ENCODE measurements at places on chromosomes 4 and X.

- DNase-seq: no peak
Observed at GRCh38 chr4:27085396-27085795, 224.8 kb downstream of the STIM2 start.

- no peak for DNase-seq
Observed at GRCh38 chrX:39491548-39492297, 606.0 kb downstream of the BCOR start.

- no peak for DNase-seq
Observed at GRCh38 chr4:125486351-125486750, 171.6 kb downstream of the FAT4 start.

DNA sequence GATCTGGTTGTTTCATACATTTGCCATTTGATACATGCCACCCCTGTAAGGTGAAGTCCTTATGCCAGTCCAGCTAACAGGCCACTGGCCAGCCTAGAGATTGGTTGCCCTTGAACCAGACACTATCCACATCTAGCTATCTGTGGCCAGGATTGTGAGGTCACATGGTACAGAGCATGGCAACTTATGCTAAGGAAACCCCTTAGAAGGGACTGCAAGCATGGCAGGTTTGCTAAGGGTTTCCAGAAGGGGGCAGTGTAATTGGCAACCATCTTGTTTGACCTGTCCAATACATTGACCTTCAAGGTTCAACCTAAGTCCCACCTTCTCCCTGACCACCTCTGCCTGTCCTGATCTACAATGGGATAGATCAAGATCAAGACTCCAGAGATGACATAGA lies 47.5 kb downstream of the SMC1A start:
- DNase-seq: no peak

DNA sequence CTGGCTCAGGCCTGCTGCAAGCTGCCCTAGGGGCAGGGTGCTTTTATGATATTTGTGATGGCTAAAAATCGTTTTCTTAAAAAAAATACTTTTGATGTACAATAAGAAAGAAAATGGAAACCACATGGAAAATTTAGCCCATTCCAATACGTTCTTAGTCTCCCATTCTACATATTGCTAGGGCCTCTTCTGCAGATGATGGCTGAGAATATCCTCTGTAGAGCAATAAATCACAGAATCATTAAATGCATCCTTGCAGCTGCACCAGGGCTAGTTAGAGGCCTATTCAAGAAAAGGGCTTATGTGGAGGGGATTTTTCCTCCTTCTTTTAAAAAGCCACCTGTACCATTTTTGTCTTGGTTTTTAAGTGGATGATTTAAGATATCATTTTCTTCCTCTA lies 97.6 kb upstream of the C1GALT1C1 start:
- DNase-seq: no peak

GRCh38 chr4:67366311-67366861 lies 178.9 kb downstream of the CENPC start:
- no peak for DNase-seq

DNA sequence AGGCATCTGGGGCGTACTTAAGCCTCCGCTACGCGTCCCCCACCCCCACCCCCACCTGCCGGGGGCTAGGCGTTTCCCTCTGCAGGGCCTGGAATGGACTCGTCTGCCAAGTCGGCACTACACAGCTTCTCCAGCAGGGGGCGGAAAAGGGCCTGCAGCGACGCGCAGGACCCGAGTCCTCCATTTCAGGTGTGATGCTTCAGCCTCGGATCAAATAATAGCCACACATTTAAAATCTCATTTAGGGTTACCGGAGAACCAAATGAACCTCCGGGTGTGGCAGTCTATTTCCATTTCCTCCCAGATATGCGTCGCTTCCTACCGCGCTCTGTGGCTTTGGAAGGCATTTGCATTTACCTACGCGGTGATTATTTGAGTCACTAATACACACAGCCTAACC lies 2.9 kb downstream of the PAK3 start:
- DNase-seq: peak; percentile 6

DNA sequence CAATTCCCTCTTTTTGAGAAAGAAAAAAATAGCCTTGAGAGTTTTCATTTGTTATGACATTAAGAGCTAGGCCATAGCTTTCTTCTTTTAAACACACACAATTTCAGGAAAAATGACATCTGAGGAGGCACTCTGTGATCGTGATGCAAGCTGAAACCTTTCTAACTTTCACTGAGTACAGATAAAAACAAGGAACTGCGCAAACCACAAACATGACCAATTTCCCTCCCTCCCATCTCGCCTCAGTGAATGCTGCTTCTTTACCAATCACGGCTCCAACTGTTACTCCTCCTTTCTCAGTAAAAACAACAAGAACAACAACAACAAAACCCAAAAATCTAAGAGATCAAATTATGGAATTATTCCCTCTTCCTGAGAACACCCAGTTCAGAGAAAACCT lies 626.8 kb downstream of the TLL1 start:
- no peak for DNase-seq

GRCh38 chrX:10107483-10107882 lies 49.3 kb upstream of the CLCN4 start:
- no peak for DNase-seq

- DNase-seq: peak; percentile 18
Observed at GRCh38 chrX:120365320-120365719, 3.4 kb downstream of the ATP1B4 start.

- no peak for DNase-seq
Observed at GRCh38 chr4:55510685-55511084, 36.0 kb downstream of the CLOCK start.

- DNase-seq: no peak
Observed at GRCh38 chr4:93436000-93436626, 392.4 kb upstream of the ATOH1 start.

DNA sequence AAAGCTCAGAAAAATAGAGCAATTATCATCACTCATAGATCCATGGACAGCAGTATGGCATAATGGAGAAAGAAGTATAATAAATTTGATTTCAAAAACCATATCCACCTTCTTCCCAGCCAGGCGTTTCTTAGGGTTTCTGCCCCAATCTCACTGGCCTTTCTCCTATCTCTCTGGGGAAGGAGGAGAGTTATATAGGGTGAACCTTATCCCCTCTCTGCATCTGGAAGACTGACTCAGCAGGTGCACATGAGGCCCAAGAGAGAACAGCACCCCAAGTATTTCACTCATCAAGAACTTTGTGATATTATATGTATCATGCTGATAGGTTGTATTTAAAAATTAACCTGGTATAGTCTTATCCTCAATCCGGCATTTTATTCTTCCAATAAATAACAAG lies 318.8 kb upstream of the RASGEF1B start:
- no peak for DNase-seq

DNA sequence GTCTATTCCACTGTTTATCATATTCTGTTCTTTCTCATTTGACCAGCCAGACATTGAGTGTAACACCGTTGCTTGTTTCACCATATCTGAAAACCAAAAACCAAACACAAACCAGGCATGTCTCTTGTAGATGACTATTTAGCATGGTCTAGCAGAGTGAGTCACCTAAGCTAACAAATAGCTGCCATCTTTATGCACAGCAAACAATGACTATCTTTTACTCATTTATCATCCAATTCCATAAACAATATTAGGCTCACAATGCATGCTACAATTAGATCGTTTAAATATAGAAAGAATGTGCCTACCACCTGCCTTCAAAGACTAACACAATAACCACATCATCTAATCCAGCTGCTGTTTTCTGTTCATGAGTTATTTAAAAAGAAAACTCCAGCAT lies 495.4 kb downstream of the PCDH19 start:
- DNase-seq: no peak

DNA sequence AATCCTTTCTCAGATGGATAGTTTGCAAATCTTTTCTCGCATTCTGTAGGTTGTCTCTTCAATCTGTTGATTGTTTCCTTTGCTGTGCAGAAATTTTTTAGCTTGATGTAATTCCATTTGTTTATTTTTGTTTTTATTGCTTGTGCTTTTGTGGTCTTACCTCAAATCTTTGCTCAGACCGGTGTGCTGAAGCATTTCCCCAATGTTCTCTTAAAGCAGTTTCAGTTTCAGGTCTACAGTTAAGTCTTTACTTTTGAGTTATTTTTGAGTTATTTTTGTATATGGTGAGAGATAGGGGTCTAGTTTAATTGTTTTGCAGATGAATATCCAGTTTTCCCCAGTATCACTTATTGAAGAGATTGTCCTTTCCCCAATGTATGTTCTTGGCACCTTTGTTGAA lies 18.2 kb upstream of the SLC25A14 start:
- no peak for DNase-seq

GRCh38 chr4:73178389-73178788 lies 80.2 kb downstream of the ANKRD17 start:
- DNase-seq: no peak

DNA sequence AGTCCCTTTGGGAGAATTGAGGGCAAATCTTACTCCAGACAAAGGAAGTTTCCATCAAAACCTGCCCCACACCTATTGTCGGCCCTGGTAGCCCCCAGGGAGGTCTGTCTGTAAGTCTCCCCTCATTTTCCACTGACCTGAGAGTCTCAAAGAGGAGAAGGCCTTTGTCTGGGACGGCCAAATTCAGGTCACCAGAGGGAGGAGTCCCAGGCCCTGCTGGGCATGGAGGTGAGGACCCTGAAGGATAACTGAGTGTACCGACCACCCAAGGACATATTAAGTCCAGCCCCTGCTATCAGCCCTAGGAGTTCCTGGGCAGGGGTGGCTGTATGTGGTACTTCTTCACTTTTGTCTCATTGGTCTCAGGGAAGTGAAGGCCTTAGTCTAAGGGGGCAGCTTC lies 229.9 kb downstream of the FGF13 start:
- DNase-seq: no peak

DNA sequence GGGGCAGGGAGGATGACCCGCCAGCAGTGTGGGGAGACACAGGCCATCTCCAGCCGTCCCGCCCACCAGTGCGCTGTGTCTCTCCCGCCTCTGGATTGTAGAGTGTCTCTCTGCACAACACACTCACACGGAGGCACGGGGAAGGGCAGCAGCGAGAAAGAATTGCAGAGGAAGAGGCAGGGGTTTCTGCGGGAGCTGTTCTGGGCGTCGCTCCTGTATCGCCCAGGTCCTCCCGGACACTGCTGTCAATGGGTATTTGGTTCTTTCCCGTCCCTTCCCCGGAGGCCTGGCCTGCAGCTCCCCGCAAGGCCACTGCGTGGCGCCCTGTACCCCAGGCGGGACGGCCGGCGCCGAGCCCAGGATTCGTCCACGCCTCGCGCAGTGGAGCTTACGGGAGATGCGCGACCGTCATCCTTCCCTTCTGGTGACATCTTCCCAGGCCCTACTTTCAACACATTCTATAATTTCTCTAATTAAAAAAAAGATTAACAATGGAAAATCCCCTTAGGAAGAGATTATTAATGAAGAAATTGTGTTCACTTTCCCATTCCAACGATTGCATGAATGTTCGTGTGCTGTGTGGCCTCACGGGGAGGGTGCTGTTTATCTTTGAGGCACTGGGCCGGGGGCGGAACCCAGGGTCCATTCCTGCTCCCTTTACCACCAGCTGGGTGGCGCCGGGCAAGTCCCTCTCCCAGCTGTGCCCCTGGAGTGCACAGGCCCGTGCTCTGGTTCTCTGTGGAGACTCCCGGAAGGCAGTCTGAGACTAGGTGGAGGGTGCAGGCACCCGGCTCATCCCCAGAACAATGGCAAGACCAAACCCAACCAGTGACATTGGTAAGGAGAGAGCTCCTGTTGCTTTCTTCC lies 95.7 kb downstream of the CPZ start:
- DNase-seq: peak; percentile 19

- no peak for DNase-seq
Observed at GRCh38 chr4:168163106-168163505, 70.8 kb downstream of the ANXA10 start.

DNA sequence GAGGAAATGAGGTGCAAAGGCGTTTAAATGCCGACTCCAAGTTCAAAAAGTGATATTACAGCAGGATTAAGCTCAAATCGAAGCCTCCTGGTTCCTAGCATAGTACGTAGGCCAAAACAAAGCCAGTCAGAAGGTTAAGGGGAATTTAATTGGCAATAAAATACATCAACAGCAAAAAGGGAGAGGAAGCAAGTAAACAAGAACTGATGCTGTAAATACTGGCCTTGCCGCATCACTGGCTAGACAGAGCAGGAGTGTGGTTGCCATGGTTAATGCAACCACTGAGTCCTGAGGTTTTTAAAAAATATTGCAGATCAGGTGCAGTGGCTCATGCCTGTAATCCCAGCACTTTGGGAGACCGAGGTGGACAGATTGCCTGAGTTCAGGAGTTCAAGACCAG lies 63.2 kb upstream of the FBXW7 start:
- DNase-seq: no peak

DNA sequence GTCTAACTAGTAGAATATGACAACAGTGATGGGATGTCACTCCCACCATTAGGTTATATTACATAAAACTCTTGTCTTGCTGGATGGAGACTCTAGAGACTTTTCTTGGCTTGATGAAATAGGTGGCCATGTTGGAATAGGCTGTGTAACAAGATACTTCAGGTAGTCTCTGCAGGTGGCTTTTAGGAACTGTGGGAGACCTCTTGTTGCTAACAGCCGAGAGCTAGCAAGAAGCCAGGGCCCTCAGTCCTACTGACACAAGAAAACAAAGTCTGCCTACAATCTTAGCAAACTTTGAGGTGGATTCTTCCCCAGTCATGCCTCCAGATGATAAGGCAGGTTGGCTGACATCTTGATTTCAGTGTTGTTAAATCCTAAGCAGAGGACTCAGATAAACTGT lies 72.5 kb downstream of the GNL3L start:
- no peak for DNase-seq

DNA sequence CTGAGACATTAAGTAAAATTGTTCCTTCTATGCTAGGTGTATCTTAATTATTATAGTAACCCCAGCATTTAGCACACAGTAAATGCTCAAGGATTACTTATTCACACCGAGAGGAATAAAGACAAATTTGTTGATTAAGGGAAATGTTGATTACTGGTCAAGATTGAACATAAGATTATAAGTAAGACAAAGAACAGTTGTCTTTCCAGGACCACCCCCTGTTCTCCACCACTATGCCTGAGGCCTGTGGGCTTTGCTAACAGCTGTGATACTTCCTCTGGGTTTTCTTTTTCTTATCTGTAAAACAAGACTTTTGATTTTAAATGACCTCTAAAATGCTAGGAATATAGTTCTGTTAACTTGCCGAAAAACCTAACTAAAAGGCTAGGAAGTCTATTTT lies 128.0 kb downstream of the DCLK2 start:
- no peak for DNase-seq

- DNase-seq: no peak
Observed at GRCh38 chrX:136147976-136148375, 643 bp downstream of the FHL1 start.

DNA sequence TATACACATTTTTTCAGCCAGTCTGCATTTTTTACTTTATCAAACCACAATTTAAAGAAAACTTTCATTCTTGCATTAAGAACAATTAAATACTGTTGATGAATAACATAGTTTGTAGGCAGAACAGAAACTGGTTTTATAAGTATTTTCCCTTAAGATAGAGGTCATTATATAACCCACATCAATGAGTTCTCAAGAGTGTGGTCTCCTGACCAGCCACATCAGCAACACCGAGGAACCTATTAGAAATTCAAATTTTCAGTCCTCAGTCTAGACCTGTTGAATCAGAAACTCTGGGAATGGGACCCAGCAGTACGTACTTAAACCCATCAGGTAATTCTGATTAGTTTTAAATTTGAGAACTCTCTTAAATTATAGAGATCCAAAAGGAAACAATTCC lies 299.6 kb upstream of the ARSJ start:
- DNase-seq: no peak

Measured in dermis microvascular lymphatic vessel endothelial cell (primary cell).